AG04450 (cell line): ENCODE measurements at places on chromosomes 12 and 14.

DNA sequence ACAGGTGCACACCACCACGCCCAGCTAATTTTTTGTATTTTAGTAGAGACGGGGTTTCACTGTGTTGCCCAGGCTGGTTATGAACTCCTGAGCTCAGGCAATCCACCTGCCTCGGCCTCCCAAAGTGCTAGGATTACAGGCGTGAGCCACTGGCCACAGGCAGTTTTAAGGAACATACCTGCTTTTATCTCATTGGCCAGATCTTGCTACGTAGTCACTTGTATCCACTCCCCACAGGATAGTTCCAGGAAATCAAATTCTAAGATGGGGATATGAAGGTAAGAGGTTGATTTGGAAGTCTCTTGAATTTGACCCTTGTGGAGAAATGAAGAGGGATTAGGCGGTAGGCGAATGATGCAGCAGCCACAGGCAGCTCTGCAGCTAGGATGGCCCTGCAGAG, 8.8 kb upstream of the PLEKHG6 start:
- no peak for DNase-seq

DNA sequence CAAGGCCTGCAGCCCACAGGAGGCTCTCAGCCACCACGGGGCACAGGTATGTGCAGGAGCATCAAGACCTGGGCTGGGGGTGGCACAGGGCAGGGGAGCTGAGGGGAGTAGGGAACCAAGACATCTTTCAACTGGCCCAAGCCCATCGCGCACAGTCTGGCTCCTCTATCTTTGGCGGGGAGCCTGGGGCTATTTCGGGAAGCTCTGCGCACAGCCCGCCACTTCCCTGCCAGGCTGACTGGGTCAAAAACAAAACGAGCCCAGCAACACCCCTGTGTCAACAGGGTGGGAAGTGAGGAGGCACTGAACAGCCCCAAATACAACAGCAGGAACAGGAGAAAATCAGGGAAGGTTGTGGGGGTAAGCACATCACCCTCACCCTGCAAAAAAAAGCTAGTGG, 83.9 kb downstream of the ARL6IP4 start:
- DNase-seq: no peak

DNA sequence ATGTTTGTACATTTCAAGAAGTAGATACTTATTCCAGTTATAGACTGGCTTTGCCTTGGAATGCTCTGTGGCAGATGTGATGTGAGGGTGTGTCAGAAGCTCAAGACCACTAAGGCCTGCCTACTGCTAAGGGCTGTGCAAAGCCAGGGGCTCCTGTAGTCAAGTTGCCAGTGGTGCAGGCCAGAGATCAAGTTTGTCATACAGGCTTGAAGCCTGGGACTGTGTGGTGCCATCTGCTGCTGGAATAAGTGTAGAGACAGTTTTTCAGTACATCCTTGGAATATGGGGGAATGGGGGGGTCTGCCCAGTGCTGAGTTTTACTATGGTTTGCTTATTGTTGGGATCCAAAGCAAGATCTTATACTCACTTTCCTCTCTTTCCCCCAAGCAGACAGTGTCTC, 649.9 kb upstream of the FOXG1 start:
- no peak for DNase-seq

DNA sequence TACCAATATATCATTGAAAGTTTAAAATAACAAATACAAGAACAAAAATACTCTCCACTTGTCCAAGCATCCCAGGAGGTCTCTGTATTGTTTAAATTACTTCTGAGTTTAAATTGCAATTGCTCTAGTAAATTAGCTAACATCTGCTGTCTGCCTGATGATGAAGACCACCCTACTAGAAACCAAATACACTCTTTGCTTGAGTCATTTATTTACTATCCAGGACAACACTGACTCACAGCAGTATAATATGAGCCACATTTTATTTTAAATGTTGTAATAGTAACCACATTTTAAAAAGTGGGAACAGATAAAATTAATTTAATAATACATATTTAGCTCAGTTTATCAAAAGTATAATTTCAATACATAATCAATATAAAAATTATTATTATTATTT, 62.9 kb upstream of the EEA1 start:
- peak; percentile 49 for DNase-seq

DNA sequence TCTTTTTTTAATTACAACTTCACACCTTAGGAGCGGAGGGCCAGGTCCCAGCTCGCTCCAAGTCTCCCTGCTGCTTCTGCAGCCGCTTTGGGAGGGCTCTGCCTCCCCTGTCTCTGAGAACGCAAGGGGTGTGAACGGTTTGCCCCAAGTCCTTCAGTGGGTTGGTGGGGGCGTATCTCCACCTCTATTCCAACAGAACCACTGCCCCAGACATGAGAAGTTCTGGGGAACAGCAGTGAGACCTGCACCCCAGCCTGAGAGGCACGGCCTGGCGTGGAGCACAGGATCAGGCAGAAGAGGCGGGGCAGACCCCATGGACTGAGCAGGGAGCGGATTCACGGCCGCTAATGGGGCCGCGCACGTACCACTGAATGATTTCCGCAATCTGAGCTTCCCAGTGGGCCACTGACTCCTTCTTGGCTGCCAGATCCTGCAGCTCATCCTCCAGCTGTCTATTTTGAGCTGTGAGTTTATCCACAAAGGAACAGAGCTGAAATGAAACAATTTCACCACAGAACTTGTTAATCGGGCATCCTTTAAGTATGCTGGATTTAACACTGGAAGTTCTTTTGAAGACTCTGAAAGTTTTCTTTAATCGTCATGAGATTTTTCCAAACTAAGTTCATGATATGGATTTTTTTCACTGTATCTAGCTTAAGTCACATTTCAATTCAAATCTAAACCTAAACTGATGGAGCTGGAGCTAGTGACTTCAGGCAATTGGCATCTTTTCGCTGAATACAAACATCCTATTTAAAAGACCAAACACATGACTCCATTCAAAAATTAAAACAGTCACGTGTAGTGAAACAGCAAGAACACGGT, 44.4 kb downstream of the AMN start:
- no peak for DNase-seq

GRCh38 chr14:91306547-91306946, 62.0 kb upstream of the GPR68 start:
- no peak for DNase-seq

DNA sequence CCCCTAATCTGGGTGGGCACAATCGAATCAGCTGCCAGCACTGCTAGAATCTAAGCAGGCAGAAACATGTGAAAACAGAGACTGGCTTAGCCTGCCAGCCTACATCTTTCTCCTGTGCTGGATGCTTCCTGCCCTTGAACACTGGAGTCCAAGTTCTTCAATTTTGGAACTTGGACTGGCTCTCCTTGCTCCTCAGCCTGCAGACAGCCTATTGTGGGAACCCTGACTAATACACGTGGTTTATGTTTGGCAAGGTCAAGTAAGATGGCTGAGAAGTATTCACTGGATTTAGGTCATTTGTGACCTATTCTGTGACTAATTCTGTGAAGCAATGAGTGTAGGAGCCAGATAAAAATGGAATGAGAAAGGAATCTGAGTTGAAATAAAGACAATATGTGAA, 11.0 kb downstream of the GPR135 start:
- peak; percentile 76 for DNase-seq

DNA sequence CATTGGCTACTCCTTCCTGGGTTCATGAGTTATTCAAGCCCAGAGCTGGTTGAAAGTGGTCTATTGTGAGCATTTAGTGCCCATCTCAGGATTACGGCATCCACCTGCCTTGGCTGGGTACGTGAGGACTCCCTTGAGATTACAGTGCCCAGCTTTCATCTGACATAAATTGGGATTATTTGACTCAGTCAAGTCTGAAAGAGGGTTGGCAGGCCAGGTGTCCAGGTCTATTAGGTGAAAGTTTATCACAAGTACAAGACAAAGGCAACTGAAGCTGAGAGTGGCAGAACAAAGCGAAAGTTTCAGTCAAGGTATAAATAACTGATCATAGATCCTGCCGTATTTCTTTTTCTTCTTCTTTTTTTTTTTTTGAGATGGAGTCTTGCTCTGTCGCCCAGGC, 84.6 kb upstream of the ATF7IP start:
- DNase-seq: no peak

- peak; percentile 57 for DNase-seq
These were observed 73.8 kb downstream of the SYNE3 start for GRCh38 chr14:95442633-95443021.

GRCh38 chr12:25861226-25861625, 97.3 kb upstream of the RASSF8 start:
- DNase-seq: no peak

DNA sequence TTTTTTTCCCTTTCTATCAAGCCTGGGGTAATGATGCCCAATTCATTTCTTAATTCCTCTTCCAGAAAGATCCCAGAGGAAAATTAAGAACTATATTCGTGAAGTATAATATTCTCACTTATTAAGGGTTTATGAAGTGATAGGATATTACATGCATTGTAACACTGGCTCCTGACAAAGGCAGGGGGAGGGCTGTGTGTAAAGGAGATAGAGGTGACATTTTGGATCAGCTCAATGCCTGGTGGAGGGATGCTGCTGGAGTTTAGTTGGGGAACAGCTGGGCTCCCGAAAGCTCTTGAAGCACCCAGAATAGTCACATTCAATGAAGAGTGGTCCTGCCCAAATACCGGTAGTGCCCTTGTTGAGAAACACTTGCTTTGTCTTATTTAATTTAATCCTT, 774 bp downstream of the SERPINA11 start:
- DNase-seq: no peak

- no peak for DNase-seq
These were observed 27.0 kb upstream of the INSM2 start for GRCh38 chr14:35506927-35507326.

GRCh38 chr12:90428465-90428864, 526.5 kb downstream of the CCER1 start:
- no peak for DNase-seq

- no peak for DNase-seq
These were observed 187.3 kb downstream of the CHST11 start for GRCh38 chr12:104643819-104644669.
